Left lung (tissue), 14 donors: ENCODE measurements at places on chromosomes 5 and 9.

DNA sequence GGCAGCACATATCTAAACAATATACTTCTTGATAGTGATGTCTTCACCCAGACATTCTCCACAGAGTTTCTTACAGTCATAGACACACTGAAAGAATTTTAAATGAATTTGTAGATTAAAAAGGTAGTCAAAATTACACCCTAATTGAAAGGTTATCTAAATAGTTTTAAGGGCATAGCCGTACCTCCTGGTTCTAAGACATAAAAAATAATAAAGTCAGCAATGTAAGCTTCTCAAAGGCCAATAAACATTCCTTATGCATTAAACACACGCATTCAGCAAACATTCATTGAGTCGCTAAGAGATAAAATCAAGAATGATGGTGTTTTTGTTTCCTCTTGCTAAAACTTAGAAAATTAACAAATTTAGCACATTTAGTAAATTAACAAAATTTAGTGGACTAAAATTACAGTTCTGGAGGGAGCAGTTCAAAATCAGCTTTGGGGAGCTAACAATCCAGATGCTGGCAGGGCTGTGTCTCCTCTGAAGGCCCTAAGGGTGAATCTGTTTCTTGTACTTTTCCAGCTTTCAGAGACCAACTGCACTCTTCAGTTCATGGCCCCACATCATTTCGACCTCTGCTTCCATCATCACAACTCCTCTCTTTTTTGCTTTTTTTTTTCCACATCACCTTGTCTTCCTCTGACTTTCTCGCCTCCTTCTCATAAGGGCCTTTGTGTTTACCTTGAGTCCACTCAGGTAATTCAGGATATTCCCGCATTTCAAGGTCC, 516.5 kb downstream of the DNAH5 start:
- DNase-seq = no peak

DNA sequence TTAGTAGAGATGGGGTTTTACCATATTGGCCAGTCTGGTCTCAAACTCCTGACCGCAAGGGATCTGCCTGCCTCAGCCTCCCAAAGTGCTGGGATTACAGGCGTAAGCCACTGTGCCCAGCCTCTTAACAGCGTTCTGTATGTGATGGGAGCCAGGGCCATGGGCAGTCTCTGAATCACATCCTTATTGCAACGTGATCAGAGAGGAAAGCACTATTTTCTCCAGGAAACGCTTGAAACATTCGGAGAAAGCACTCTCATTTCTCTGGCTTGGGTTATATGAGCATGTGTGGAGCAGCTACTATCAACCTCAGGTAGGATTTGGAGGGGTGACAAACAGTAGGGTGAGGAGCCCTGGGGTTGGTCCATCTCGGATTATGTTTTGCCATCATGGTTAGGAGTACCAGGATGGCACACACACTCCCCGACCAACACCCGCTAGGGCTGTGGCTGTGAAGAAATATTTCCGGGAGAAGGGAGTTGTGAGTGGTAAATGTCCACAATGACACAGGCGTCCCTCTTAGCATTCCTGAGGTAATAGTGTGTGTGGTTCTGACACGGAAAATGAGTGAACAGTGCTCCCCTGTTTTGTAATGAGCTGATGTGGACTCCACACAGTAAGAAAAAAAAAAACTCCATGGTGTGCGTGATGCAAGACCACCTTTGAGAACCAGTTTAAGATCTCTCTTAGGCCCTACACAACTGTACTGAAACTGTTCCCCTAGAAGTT, 406.2 kb upstream of the ZNF608 start:
- no peak for DNase-seq

GRCh38 chr9:77960356-77961153, 71.1 kb downstream of the GNAQ start:
- no peak for DNase-seq

- no peak for DNase-seq
Measured at GRCh38 chr9:133181561-133181960, 17.8 kb upstream of the GBGT1 start.

- DNase-seq = peak; percentile 30
Measured at GRCh38 chr9:114288193-114289091, 34.5 kb upstream of the ORM1 start.

- no peak for DNase-seq
Measured at GRCh38 chr9:95608341-95608740, 91.6 kb upstream of the PTCH1 start.

DNA sequence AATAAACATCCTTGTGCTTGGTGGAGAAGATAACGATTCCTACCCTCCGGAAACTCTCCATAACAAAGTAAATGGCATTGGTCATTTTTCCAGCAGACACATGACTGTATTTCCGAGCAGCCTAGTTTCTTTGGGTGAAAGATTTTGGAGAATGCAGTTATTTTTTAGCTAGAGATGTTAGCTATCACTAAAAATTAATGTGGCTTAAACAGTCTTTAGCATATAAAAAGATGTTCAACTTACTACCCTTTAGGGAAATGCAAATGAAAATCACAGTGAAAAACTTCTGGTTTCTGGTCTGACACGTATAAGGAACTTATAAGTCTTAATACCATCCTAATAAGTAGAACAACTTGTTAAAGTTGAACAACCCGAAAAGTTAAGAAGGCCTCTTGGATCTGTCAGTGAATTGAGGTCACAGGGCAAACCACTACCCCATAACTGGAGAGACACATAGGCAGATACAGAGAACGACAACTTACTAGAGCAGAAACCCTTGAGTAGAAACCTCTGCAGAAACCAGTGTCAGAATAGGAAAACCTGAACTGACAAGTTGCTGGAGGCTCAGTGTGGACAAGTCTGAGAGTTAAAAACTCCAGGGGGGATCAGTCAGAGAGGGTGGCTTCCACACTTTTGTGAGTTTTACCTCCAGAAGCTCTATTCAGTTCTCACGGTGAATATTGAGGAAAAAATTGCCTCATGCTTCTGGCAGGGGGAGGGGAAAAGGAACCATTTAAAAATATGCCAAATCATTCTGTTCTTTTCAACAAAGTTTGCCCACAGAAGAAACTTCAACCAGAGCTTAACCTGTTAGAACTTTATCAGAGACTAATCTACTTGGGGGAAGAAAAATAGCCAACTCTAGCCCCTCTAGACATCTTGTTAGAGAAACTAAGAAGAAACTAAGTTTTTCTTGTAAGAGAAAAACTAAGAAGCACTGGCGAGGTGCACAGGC, 325.2 kb upstream of the RPS23 start:
- DNase-seq = no peak

DNA sequence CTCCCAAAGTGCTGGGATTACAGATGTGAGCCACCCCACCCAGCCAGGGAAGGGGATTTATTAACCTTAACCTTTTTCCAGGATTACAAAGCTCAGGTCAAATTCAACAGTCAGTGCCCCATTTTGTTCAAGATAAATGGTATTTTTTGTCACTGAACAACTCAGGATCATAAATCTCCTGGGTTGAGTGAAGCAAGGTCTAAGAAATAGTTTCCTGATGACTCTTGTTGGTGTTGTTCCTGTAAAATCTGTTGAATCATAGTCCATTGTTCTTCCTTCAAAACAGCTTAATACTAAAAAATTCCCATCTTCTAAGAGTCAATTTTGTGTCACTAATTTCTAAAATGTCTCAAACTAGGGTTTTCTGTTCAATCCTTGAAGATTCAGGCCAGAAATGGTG, 33.9 kb upstream of the JMY start:
- DNase-seq = no peak

- no peak for DNase-seq
Measured at GRCh38 chr9:98416294-98417248, 161.1 kb upstream of the TBC1D2 start.

- DNase-seq = no peak
Measured at GRCh38 chr5:67857502-67857901, 358.1 kb upstream of the PIK3R1 start.

GRCh38 chr5:35854248-35854647, 2.4 kb upstream of the IL7R start:
- DNase-seq = no peak

DNA sequence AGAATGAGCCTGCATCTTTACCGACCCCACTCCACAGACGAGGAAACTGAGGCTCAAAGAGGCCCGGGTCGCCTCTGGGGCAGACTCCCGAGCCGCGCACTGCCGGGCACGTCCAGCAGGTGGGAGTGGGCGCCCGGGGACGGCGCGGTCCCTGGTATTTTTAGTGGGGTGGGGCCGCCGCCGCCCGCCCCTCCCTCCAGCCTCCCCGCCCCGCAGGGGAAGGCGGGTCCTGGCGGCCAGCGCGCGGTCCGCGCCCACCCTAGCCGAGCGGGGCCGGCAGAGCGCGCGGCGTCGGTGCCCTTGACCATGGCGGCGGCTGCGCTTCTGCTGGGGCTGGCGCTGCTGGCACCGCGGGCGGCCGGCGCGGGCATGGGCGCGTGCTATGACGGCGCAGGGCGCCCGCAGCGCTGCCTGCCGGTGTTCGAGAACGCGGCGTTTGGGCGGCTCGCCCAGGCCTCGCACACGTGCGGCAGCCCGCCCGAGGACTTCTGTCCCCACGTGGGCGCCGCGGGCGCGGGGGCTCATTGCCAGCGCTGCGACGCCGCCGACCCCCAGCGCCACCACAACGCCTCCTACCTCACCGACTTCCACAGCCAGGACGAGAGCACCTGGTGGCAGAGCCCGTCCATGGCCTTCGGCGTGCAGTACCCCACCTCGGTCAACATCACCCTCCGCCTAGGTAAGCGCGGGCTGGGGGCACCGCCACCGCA, at the start of gene LAMC3:
Gene LAMC3 (plus strand): TSS at position 266 of the 710 bp plus-strand sequence. CDS start 41 bp downstream, at position 307.
- no peak for DNase-seq

DNA sequence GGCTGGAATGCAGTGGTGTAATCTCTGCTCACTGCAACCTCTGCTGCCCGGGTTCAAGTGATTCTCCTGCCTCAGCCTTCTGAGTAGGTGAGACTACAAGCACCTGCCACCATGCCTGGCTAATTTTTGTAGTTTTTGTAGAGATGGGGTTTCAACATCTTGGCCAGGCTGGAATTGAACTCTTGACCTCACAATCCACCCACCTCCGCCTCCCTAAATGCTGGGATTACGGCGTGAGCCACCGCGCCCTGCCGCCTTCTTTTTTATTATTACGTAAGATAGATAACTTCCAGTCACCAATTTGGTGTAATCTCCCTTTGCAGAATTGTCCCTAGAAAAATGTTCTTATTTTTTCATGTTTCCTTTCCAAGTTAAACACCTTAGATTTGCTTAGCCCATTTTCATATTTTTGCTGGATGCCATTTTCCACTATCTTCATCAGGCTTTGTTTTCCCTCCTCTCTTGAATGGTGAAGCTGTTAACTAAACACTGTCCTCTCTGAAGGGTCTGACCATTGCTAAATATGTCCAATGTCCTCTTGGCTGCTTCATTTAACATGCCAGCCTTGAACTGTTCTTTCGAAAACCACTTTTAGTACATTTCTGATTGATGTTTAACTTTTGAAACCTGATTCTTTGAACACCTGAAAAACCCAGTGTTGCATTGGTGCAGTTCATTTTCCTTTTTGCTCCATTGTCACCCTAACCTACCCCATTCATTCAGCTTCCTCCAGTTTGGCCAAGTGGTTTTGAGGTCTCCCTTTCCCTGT, 135.1 kb upstream of the PIK3R1 start:
- no peak for DNase-seq

DNA sequence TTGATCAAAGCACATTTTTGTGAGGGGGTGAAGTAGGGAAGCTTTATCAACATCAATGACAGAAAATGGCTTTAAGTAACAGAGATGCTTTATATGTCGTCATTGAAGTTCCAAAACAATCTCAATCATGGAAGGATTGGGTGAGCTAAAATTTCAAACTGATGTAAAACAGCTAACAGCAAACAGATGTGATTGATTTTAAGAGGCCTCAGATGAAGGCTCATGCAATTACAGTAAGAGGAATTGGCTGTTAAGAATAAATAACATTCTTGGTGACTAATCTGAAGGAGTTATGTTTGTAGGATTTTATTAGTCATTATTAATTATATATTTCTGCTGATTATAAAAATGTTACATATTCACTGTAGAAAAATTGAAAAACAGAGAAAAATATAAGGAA, 63.5 kb upstream of the PUM3 start:
- DNase-seq = no peak

DNA sequence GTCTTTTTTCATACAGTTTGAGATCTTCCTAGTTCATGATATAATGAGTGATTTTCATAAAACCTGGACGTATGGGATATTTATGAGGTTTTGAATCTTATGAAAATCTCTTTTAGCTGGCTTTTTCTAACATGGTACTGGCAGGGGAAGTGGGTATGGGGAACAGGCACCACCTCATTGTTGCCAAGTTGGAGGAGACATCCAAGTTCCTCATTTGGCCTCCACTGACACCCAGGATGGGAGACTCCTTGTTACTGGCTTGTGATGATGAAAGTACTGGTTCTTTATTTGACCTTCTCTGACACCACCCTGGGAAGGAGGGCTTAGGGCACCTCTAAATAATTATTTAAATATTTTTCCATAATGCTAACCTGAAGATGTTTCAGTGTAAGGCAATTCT, 4.0 kb upstream of the TNPO1 start:
- no peak for DNase-seq

- DNase-seq = no peak
Measured at GRCh38 chr5:113680534-113680933, 167.0 kb downstream of the YTHDC2 start.

DNA sequence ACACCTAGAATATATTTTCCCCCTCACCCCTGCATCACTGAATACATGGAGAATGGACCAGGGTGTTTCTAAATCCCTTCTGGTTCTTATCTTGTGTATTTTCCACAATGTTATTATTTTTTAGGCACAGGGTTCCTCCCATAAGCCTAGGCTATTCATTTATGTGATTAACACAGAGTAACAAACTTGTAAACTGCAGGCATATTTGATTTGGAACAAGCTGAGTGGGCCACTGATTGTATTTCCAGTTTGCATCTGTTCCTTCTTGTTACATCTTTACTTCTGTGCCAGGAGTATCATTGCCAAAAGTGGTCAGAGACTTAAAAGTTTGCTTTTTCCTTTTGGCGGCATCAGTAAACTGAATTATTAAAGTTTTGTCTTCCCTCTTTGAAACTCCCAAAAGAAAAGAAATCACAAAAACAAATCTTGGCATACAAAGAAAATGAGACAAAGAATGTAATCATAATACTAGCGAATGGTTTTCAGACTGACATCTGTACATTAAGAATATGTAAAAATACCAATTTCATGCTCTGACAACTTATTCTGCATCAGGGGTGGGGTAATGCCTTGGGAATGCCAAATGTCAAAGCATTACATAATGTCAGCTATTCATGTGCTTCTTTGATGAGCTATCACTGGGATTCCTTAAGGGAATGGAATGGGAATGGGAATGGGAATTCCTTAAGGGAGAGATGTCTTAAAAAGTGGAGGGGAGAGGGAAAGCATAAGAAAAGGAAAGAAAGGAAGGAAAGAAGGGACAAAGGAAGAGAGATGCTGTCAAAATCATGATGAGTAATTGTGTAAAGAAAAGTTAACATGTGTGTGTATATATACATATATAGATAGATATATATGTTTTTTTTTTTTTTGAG, 22.2 kb upstream of the PAX5 start:
- no peak for DNase-seq

DNA sequence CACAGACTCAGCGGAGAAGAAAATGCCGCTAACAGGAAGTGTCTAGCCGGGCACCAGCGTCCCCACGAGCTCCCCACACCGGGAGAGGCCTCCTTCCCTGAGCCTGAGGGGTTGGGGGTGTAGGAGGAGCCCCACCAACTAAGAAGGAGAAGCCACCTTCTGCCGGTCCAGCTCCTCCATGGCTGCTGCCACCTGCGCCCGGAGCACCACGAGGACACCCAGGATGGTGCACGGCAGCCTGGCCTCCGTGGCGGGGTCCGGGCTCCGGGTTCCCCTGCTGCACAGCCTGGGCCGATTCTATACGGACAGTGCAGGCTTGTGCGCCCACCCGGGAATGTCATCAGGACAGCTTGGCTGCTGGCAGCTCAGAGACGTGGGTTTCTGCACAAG, 297 bp downstream of the LCN8 start:
- no peak for DNase-seq
